ENCODE measurements at places on chromosomes 2 and 18. TPM values are rescaled to one million over a fixed set of nuclear protein-coding genes. Genes with fewer than 3 reads are reported as not detected.

- DNase-seq, result no peak
Measured at GRCh38 chr2:157433394-157433793, 10.5 kb downstream of the CYTIP start.

DNA sequence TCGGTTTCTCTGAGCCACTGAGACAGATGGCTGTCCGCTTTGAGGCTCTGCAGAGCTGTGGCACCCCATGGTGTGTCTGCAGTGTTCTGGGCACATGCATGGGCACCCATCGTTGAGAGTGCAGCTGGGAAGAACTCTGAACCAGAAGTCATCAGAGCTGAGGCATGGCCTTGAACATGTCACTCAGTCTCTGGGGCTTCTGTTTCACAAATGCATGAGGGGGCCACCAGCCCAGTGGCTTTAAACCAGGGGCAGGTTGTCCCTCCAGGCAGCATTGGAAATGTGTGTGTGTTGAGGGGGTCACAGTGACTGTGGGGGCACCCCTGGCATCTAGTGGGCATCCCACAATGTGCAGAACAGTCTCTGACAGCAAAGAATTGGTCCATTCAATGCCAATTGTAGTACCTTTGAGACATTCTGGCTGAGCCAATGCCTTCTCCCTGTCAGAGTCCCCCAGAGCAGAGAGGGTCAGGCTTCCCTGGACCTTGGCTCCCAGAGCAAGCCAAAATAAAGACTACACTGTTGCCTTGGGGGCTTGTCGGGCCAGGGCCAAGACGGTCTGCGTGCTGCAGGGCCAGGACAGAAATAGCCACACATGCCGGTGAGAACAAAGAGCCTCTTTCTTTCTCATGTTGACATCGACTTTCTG, 9.3 kb upstream of the PSMD1 start:
- DNase-seq, result no peak

DNA sequence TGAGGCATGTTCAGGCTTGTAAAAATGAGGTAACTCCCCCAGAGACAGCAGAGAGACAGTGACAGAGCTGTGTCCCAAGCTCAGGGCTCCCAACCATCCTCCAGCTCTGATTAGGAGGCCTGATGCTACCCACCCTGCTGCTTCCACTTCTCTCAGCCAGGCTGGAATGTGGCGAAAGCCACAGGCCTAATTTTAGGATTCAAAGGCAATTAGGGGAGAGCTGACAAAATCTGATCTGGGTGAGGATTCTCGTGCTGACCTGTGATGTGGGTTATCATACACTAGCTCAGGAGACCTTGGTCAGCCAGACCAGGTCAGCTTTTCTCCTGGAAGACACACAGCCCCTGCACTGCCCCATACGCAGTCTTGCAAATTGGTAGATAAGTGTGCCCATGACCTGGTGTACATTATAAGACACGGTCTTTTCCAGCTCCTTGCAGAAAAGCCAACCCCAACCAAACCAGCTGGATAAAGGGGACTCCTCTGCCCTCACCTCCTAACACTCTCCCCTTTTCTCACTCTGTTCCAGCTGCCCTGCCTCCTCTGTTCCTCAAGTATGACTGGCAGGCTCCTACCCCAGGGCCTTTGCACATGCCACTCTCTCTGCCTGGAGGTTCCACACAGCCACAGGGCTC, 225.9 kb downstream of the MGAT5 start:
- DNase-seq, result no peak

- no peak for DNase-seq
Measured at GRCh38 chr18:13218368-13218991, at the start of gene LDLRAD4. Gene LDLRAD4 (plus strand): TSS chr18:13218760.

GRCh38 chr2:16130906-16131400, 190.6 kb downstream of the MYCN start:
- no peak for DNase-seq

DNA sequence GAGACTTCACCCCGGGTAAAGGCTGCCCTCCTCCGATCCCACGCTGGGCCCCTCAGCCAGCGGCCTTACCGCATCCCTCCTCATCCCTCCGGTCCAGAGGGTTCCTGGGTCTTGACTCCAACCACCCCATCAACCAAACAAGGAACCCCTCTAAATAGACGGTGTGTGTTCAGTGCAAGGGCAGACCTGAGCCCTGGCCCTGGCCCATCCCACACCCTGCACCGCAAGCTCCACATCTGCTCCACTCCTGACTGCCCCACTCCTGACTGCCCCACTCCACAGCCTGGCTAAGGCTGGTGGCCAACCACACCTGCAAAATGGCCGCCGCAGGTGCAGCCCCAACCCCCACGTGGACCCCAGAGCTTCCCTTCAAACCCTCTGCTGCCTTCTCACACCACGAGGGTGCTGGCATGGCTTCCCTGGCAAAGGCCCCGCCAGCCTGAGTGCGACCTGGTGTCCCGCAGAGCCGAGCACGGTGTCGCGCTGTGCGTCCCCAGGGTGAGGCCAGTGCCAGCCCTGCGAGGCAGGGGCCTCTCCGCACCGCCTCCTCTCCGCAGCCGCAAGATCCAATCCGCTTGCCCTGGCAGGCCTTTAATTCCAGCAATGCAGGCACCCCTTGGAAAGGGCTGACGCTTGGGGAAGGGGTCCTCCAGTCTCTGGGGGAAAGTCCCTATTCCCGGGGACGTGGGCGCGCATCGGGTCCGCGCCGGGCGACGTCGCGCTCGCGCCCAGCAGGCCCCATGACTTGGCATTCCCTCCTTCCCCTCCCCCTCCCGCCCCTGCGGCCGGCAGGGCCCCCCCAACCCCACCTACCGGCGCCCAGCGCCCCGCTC, 1.5 kb downstream of the KIF1A start:
- DNase-seq, result peak; percentile 14

DNA sequence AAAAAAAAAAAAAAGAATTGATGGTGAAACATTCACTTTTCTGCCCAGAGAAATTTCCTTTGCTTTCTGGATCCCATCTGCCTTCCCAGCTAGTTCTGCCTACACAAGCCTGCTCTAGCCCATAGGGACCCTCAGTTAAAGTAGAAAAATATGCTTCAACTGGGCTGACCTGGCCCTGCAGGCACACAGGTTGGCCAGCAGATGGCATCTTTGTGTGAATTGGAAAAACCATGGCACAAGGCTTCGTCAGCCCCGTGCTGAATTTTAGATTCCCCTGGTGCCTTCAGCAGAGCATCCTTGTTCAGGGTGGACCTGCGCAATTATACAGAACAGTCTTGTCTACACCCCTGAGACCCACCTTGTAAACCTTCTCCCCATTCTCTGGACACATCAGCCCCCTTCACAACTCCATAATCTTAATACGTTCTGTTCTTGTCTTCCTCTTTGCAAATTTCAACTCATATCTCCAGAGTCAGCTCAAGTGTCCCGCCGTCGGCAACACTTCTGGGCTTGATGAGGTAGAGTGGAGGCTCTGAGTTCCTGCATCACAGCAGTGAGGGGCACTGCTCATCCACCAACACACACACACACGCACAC, 114.5 kb downstream of the INSIG2 start:
- no peak for DNase-seq

- no peak for DNase-seq
Measured at GRCh38 chr2:202149155-202149762, 76.2 kb downstream of the KIAA2012 start.

DNA sequence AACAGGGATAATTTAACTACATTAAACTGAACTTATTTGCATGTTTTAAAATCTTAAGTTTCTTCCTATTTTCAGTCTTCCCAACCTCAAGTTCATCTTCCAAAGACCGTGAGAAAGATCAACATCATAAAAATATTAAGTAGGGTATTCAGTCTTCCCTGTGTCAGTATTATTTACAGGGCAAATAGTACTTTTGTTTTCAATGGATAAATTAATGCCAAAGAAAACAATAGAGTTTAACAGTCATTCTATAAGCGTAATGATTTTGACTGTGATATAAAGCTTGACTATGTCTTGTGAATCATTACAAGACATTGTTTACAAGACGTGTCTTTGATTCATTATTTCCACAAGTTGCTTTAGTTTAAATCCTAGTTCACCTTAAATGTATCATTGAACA, 48.0 kb upstream of the NRXN1 start:
- DNase-seq, result no peak

DNA sequence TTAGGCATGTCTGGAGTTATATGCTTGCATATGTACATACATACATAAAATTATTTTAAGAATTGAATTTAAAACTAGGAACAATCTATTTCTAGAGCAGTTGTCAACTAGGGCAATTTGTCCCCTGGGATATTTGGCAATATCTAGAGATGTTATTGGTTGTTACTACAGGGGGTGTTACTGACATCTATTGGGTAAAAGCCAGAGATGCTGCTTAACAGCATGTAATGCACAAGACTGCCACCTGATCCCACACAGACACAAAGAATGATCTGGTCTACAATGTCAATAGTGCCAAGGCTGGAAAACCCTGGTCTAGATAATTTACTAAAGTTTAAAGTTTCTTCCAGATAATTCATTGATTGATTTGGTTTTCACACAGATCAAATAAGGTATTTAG, 185.3 kb downstream of the NYAP2 start:
- no peak for DNase-seq

DNA sequence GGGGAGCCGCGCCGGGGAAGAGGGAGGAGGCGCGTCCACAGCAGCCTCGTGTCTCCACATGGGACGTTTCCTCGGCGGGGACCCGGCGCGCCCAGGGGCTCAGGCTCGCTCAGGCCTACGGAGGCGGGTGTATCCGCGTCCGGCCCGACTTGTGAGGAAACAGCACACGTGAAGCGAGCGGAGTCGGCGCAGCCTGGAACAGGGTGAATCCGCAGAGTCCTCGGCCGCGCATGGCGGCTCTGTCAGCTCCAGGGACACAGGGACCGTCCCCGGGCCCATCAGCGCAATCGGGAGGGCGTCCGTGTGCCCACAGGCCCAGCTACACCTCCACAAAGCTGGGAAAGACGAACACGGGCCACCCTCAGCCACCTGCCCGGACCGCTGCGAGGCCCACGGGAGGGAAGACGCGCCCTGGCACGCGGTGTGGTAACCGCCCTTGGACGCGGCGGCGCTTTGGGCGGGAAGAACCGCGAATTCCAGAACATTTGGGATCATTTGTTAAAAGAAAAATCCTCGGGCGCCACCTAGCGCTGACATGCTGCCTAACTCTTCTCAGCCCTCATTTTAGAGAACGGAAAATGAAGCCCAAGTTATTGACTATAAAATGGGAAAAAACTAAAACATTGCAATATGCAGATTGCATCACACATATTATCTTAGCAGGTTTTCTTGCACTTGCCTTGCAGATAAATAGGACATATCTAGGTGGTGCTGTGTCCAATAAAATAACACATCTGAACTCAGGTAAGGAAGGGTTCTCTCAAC, 40.4 kb downstream of the TMEM18 start:
- DNase-seq, result peak; percentile 60

GRCh38 chr2:48572816-48573215, 42.9 kb downstream of the STON1 start:
- DNase-seq, result no peak

DNA sequence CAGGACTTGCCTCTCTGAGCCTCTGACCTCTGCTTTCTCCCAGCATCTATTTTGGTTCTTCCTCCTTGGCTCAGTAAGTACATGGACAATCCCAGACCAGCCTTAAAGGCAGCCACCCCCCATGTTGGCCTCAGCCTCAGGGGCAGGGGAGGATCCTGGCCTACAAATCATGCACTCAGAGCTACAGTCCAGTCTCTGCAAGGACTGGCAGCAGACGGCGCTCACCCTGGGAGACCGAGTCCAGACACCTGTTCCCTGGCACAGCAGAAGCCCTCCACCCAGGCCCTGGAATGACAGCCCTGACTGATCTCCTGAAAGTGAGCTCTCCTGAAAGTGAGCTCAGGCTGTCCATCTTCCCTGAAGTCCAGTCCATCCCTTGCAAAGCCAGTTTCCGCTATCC, 25.7 kb upstream of the PTPN4 start:
- DNase-seq, result no peak

GRCh38 chr2:8485736-8486135, 196.1 kb upstream of the ID2 start:
- DNase-seq, result no peak

DNA sequence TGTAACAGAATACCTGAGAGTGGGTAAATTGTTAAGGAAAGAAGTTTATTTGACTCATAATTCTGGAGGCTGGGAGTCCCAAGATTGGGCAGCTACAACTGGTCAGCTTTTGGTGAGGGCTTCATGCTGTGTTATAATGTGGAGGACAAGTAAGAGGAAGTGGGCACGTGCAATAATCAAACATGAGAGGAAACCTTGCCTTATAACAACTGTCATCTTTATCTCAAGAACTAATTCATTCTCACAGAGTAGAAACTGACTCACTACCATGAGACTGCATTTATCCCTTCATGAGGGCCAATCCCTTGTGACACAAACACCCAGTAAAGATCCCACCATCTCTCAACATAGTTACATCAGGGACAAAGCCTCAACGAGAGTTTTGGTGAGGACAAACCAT, 318.1 kb upstream of the NT5C1B start:
- DNase-seq, result no peak

Gene LIMS4
- total RNA-seq, result 1.6 TPM

Gene IRS1
- 40.0 TPM for total RNA-seq

Gene POTEC
- not detected for total RNA-seq

Gene ATP6V1B1
- total RNA-seq, result 2.4 TPM

Gene FLACC1
- 4.4 TPM for total RNA-seq

Gene PPP4R1
- total RNA-seq, result 156 TPM

Gene SPP2
- not detected for total RNA-seq

Gene AKAIN1
- not detected for total RNA-seq

Gene C1GALT1C1L
- 0.99 TPM for total RNA-seq
